HCT116 (cell line): ENCODE measurements at places on chromosomes 11 and 22. TPM values are rescaled to one million over a fixed set of nuclear protein-coding genes. Genes with fewer than 3 reads are reported as not detected.
A peak's percentile ranks its signal among the peaks of the same experiment; 100 is the strongest.

DNA sequence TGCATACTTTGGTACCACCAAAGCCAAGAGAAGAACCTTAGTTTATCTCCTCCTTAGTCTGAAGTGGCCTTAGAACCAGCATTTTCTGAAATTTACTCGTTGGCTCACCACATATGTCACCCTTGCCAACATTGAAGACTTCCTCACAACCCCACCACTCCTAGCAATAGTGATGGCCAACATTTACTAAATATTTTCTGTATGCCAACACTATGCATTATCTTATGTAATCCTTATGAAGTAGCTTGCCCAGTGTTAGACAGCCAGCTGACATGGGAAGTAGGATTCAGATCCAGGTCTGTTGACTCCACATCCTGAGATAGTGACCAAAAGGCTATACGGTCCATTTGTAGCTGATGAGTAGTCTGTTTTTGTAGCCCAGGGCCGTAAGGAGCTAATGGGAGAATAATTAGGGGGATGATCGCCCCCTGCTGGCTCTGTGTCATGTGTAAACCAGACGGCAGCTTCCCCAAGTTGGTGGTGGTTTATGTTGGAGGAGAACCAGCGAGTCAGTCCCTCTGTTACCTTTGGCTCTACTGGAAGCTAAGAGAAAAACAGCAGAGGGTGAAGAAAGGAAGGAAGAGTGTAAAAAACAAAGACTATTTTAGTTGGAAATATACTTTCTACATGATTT is 120.5 kb upstream of the RASSF10 start:
- H3K36me3 ChIP-seq = peaks cover 9% of the 10 kb centered on the region; the same call in 1 of the 2 replicates
- no peaks in the 10 kb centered on the region for H3K27me3 ChIP-seq
- H3K27ac ChIP-seq = no peak overlapping the region
- H3K4me3 ChIP-seq = no peak overlapping the region
- peak; percentile 48 for DNase-seq
- no peaks in the 10 kb centered on the region for H3K4me1 ChIP-seq

GRCh38 chr11:76315182-76315853 is 65.6 kb downstream of the THAP12 start:
- H3K36me3 ChIP-seq = no peaks in the 10 kb centered on the region

GRCh38 chr11:73177380-73177777 is 35.3 kb upstream of the FCHSD2 start:
- no peak for DNase-seq
- peaks cover 11% of the 10 kb centered on the region; the same call in 1 of the 2 replicates for H3K4me1 ChIP-seq
- no peak overlapping the region for H3K27ac ChIP-seq

- H3K27me3 ChIP-seq = no peaks in the 10 kb centered on the region
- H3K36me3 ChIP-seq = no peaks in the 10 kb centered on the region
- DNase-seq = no peak
- H3K4me1 ChIP-seq = peaks cover 29% of the 10 kb centered on the region
- H3K4me3 ChIP-seq = no peak overlapping the region
These were observed 13.0 kb downstream of the ACO2 start for GRCh38 chr22:41481925-41482318.

DNA sequence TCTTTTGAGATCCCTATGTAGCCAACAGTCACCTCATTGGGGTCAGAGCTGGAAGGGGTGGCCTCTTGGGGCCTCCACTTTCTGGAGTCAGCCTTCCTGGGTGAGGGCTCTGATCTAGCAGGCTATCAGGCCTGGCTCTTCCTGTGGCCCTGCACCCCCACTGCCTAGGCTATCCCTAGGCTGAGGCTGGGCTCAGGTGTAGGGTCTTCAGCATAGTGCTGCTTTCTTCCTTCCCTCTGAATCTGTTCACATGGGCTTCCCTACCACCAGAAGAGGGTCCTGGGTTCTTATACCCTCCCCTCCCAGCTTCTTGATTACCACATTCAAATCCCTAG is 456 bp upstream of the SPI1 start:
- no peak overlapping the region for H3K27ac ChIP-seq
- H3K4me3 ChIP-seq = no peak overlapping the region
- no peaks in the 10 kb centered on the region for H3K36me3 ChIP-seq
- no peak for DNase-seq

Gene TBX10
- not detected for total RNA-seq

Gene NFAM1
- 0.12 TPM for total RNA-seq

Gene HDHD5
- total RNA-seq = 70.1 TPM

Gene SULT4A1
- total RNA-seq = 8.4 TPM
